ENCODE measurements at places on chromosomes 13 and 19. TPM values are rescaled to one million over a fixed set of nuclear protein-coding genes. Genes with fewer than 3 reads are reported as not detected.

COG3 gene
- total RNA-seq = 34.5 TPM

CEBPA gene
- total RNA-seq = 5.7 TPM

KLHL26 gene
- 11.6 TPM for total RNA-seq

PEX11G gene
- total RNA-seq = 3.7 TPM

ZNF844 gene
- 5.2 TPM for total RNA-seq

PSG1 gene
- total RNA-seq = not detected

FXYD1 gene
- 2.0 TPM for total RNA-seq

CEACAM19 gene
- 1.6 TPM for total RNA-seq

SYNE4 gene
- total RNA-seq = not detected

ZNF266 gene
- 10.0 TPM for total RNA-seq

DBP gene
- total RNA-seq = 3.6 TPM

Measured in cardiac atrium fibroblast (primary cell).